ENCODE measurements at places on chromosomes 7 and 10. TPM values are rescaled to one million over a fixed set of nuclear protein-coding genes. Genes with fewer than 3 reads are reported as not detected.
A peak's percentile ranks its signal among the peaks of the same experiment; 100 is the strongest.

GRCh38 chr10:16586358-16587138, 64.9 kb upstream of the C1QL3 start:
- DNase-seq: no peak

- DNase-seq: peak; percentile 46
These were observed 33.8 kb downstream of the TRIM8 start for GRCh38 chr10:102678068-102678400.

- peak; percentile 34 for DNase-seq
These were observed 82.5 kb downstream of the COBL start for GRCh38 chr7:51234139-51234538.

GRCh38 chr7:366161-366803, 76.3 kb downstream of the FOXL3 start:
- no peak for DNase-seq

GRCh38 chr10:117928741-117929140, 118.0 kb downstream of the RAB11FIP2 start:
- DNase-seq: no peak

CNNM1 gene
- 0.08 TPM for total RNA-seq

SMARCD3 gene
- 2.2 TPM for total RNA-seq

All from left lobe of liver (tissue), 2 donors.